Fibroblast of lung (primary cell): ENCODE measurements at places on chromosomes 4 and X. TPM values are rescaled to one million over a fixed set of nuclear protein-coding genes. Genes with fewer than 3 reads are reported as not detected.

TENM3 gene
- total RNA-seq, result 3.6 and 7.4 TPM in 2 replicates

USP17L26 gene
- not detected in 2 replicates for total RNA-seq

MORF4L2 gene
- total RNA-seq, result 287 and 353 TPM in 2 replicates

OPN1LW gene
- total RNA-seq, result not detected in 2 replicates

CT45A10 gene
- not detected in 2 replicates for total RNA-seq

PGAM4 gene
- not detected in 2 replicates for total RNA-seq

ZMAT1 gene
- total RNA-seq, result 0.51 and 1.8 TPM in 2 replicates

CXCL10 gene
- total RNA-seq, result under 0.01 and 0.33 TPM in 2 replicates

WAS gene
- total RNA-seq, result under 0.01 and 0.17 TPM in 2 replicates

COX18 gene
- 19.8 and 27.9 TPM in 2 replicates for total RNA-seq

FAM149A gene
- total RNA-seq, result 9.4 and 11.3 TPM in 2 replicates

C4orf51 gene
- not detected in 2 replicates for total RNA-seq

IL1RAPL2 gene
- not detected in 2 replicates for total RNA-seq

SSX4 gene
- total RNA-seq, result not detected in 2 replicates

TCEAL6 gene
- not detected in 2 replicates for total RNA-seq

INTU gene
- total RNA-seq, result 9.5 and 9.6 TPM in 2 replicates

ACE2 gene
- not detected in 2 replicates for total RNA-seq

GRPR gene
- total RNA-seq, result 0.33 TPM in 1 of 2 replicates, not detected in the other

HOPX gene
- 3.3 and 11.4 TPM in 2 replicates for total RNA-seq

SHROOM4 gene
- total RNA-seq, result 0.50 and 0.51 TPM in 2 replicates

CAPN6 gene
- total RNA-seq, result under 0.01 TPM in 1 of 2 replicates, not detected in the other

ASB5 gene
- 0.51 and 1.8 TPM in 2 replicates for total RNA-seq

TLR8 gene
- not detected in 2 replicates for total RNA-seq
